ENCODE measurements at places on chromosomes 7 and 10. TPM values are rescaled to one million over a fixed set of nuclear protein-coding genes. Genes with fewer than 3 reads are reported as not detected.

The PAPOLB gene
- total RNA-seq, result 0.17 TPM

The ERVW-1 gene
- not detected for total RNA-seq

DNA sequence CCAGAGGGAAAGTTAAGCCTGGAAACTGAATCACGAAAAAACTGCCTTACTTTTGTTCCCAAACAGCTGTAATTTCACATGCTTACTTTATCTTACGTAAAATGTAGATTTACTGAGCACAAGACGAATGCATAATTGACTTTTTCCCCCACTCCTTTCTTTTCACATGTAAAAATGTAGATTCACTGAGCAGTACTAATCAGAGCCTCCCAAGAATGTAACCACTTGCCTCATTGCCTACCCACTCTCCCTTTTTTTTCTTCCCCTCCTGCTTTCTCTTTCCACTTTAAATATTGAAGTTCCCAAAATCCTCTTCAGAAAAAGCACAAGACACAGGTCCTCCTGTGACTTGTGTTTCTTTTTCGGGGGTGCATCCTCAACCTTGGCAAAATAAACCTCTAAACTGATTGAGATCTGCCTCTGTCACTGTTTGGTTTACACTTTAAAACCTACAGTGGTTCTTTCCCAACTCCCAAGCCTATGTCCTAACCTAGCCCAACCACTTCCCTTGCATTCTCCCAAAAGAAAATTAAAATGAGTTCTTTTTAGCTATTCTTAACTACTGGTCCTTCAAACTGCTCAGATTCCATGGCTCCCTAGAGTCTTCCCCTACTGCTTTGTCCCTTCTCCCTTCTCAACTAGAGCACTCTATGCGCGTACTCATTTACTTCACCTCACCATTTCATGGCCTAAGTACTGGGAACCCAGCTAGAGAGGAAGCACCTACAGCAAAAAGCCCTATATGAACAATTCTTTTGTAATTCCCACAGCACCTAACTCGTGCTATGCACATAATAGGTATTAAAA lies 236.6 kb upstream of the MKLN1 start:
- H3K4me1 ChIP-seq, result peaks cover 10% of the 10 kb centered on the region
- DNase-seq, result no peak
- no peaks in the 10 kb centered on the region for H3K27me3 ChIP-seq
- H3K36me3 ChIP-seq, result no peaks in the 10 kb centered on the region

DNA sequence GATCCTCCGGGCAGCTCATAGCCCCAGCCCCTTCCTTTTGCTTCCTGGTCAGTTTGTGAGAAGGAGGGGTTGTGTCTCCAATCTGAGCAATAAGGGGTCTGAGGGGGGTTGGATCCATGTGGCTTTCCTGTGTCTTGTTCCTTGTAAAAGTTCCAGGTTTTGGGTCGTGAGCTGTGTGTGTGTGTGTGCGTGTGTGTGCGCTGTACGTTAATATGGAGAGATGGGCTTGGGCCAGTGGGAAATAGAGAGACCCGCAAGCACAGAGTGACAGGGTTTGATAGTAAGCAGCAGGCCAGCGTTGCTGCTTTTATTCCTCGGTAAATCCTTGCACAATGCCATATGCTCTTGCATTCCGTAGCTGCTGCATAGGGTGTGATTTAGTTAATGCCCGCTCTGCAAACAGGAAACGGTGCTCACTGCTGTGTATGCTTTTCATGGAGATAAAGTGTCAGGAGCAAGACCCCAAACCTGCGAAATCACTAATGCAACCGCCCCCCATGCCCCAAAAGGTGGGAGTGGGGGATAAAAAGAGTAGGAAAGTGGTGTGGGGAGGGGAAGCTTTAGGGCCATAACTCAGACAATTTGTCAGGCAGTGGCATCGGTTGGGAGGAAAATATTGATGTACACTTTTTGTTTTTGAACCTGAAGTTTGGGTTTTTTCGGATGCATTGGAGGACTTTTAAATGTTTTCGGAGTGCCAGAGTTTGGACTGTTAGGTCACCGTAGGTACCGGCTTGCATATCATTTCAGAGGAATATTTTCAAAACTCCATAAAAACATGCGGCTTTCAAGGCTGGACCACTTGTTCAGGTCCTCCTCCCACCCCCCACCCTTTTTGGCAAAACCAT lies 108.7 kb downstream of the TCF7L2 start:
- no peaks in the 10 kb centered on the region for H3K36me3 ChIP-seq
- no peaks in the 10 kb centered on the region for H3K27me3 ChIP-seq
- H3K27ac ChIP-seq, result peak overlapping the region; percentile 92
- H3K4me3 ChIP-seq, result peak overlapping the region; percentile 20

The UCN3 gene
- not detected for total RNA-seq

DNA sequence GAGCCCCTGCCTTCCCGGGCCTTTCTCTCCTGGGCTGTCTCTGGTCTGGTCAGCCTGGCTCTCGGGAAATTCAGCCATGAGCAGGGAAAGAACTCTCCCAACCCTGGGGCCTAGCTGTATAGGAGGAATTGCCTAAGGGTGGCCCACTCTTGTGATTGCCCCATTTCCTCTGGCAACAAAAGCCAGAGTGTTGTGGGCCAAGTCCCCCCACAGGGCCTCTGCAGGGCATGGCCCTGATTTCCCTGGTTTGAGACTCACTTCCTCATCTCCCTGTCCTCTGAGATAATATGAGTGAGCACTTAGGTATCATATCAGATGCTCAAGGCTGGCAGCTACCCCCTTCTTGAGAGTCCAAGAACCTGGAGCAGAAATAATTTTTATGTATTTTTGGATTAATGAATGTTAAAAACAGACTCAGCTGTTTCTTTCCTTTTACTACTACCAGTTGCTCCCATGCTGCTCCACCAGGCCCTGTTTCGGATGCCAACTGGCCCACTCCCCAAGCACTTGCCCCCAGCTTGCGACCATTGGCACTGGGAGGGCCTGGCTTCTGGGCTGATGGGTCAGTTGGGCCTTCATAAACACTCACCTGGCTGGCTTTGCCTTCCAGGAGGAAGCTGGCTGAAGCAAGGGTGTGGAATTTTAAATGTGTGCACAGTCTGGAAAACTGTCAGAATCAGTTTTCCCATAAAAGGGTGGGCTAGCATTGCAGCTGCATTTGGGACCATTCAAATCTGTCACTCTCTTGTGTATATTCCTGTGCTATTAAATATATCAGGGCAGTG lies 11.4 kb downstream of the IRF5 start:
- no peak overlapping the region for H3K27ac ChIP-seq
- no peaks in the 10 kb centered on the region for H3K27me3 ChIP-seq
- H3K4me1 ChIP-seq, result no peaks in the 10 kb centered on the region
- no peak for DNase-seq
- peaks cover 6% of the 10 kb centered on the region for H3K36me3 ChIP-seq
- H3K4me3 ChIP-seq, result no peak overlapping the region

- H3K27ac ChIP-seq, result no peak overlapping the region
- no peak for DNase-seq
- no peaks in the 10 kb centered on the region for H3K4me1 ChIP-seq
- H3K27me3 ChIP-seq, result no peaks in the 10 kb centered on the region
- H3K36me3 ChIP-seq, result no peaks in the 10 kb centered on the region
- H3K4me3 ChIP-seq, result no peak overlapping the region
These were observed 1255.7 kb upstream of the LRRTM3 start for GRCh38 chr10:65670087-65670486.

The DOCK1 gene
- 37.3 TPM for total RNA-seq

- no peaks in the 10 kb centered on the region for H3K36me3 ChIP-seq
- no peak overlapping the region for H3K4me3 ChIP-seq
- DNase-seq, result no peak
- no peaks in the 10 kb centered on the region for H3K4me1 ChIP-seq
These were observed 116.4 kb upstream of the NOBOX start for GRCh38 chr7:144519925-144520324.

The GPR37 gene
- total RNA-seq, result 0.42 TPM

DNA sequence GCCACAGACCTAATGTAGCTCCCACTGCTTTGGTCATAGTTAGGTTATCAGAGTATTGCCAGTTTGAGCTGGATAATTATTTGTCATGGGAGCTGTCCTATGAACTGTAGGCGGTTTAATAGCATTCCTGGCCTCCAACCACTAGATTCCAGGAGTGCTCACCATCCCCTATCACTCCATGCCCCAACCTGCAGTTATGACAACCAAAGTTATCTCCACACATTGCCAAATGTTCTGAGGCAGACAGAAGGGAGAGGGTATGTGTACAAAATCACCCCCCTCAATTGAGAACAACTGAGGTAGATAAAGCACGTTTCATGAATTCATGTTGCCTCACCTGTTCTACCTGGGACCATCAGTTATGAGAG lies 119.0 kb upstream of the CACUL1 start:
- no peak overlapping the region for H3K4me3 ChIP-seq
- H3K36me3 ChIP-seq, result no peaks in the 10 kb centered on the region
- H3K27ac ChIP-seq, result no peak overlapping the region

All from A673 (cell line).